ENCODE measurements at places on chromosomes 2 and 18.

- no peak for DNase-seq
These were observed 1752.9 kb upstream of the CELF4 start for GRCh38 chr18:39318462-39318861.

GRCh38 chr2:198973181-198973580 lies 484.6 kb downstream of the SATB2 start:
- DNase-seq, result no peak

DNA sequence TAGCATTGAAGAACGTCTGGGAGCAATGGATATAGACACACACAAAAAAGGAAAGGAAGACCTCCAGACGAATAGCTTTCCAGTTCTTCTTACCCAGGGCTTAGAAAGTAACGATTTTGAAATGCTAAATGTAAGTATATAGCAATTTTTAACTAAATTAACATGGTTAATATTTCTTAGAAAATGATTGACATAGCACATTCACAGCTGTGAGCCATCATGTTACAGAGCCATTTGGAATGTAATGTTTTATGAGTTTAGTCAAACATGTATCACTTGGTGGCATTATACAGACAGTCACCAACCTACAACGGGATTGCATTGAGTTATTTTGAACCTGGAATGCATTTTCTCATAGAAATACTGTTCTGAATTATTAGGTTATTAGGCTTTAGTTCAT lies 35.1 kb downstream of the WDR43 start:
- no peak for DNase-seq

DNA sequence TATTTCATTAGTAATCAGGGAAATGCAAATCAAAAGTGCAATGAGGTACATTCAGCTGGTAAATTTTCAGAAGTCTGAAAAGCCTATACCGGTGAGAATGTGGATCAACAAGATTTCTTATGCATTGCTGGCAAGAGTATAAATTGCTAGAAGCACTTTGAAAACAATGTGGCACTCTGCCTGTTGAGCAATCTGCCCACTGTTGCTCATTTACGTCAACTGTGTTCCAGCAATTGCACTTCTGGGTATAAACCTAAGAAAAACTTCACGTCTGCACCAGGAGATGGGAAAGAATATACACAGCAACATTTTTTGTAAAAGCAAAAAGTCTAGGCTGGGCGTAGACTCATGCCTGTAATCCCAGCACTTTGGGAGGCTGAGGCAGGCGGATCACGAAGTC lies 40.8 kb downstream of the MTERF4 start:
- no peak for DNase-seq

- no peak for DNase-seq
These were observed 103.2 kb downstream of the FAM161A start for GRCh38 chr2:61750624-61751023.

Measured in femur (tissue), 1 donor.